ENCODE measurements at places on chromosomes 7 and 10. TPM values are rescaled to one million over a fixed set of nuclear protein-coding genes. Genes with fewer than 3 reads are reported as not detected.
A peak's percentile ranks its signal among the peaks of the same experiment; 100 is the strongest.

DNA sequence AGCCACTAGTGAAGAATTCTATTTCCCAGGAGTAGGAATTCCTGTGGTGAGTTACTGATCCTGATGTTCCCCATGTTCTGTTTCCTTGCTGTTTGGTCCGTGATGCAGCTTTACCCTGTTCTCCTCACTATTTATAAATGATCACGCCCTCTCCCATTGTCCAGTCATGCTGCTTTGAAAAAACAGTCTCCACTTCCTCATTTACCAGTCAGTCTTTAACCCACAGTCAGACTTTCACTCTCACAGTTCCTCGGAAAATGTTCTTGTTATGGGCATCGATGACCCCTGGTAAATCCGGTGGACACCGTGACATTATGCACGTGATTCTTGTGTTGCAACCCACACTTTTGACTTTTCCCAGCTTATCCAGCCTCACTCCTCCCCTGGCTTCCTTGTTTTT is 14.4 kb downstream of the SCIN start:
- DNase-seq: no peak

DNA sequence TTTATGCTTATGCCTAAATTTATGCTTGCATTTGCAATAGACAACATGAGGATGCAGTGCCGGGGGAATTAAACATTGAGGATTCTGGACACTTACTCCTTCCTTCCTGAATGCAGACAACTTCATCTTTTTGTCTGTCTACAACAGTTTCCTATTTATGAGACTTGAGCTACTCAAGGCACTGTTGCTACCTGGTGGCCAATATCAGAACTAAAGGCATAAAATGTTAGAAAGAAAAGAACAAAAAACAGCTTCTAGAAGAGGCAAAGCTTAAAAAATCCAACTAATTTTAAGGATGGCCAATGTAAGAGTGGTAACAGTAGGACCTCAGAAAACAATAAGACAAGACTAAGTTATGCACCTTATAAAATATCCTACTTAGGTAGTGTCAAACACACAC is 144.5 kb upstream of the PTN start:
- peak; percentile 1 for DNase-seq

GRCh38 chr7:29839921-29840320 is 33.6 kb downstream of the WIPF3 start:
- DNase-seq: no peak

NUPR2 gene
- not detected for total RNA-seq

ACSM6 gene
- total RNA-seq: not detected

GJD4 gene
- total RNA-seq: not detected

ENTPD1 gene
- total RNA-seq: not detected
